ENCODE measurements at places on chromosomes 7 and 10. TPM values are rescaled to one million over a fixed set of nuclear protein-coding genes. Genes with fewer than 3 reads are reported as not detected.

- H3K4me1 ChIP-seq, result no peaks in the 10 kb centered on the region
- H3K36me3 ChIP-seq, result no peaks in the 10 kb centered on the region
- H3K27ac ChIP-seq, result no peak overlapping the region
- H3K4me3 ChIP-seq, result no peak overlapping the region
- no peak for DNase-seq
Observed at GRCh38 chr10:58967551-58968388, 208.7 kb upstream of the PHYHIPL start.

DNA sequence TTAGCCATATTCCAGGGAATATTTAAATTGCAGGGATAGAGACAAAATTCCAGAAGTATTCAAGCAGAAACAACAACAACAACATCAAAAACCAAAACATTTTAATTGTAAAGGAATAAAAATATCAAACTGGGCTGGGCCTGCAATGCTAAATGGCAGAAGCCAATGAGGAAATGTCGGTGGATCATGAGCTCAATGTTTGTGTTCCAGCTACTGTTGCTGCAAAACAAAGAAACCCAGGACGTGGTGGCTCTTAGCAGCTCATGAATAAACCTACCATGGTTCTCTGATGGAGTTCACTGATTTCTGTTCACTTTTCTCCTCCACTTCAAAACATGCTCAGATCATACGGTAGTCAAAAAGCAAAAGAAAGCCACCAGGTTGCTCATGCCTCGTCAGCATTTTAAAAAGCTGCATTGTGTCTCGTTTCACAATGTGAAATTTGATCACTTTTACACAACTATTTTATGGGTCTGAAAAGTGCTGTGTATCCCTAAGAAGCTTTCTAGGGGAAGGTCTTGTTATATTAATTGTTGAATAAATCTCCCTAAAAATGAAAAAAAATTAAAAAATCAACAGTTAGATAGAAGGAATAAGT, 54.0 kb downstream of the ASNS start:
- no peak overlapping the region for H3K27ac ChIP-seq
- no peak for DNase-seq
- no peak overlapping the region for H3K4me3 ChIP-seq
- H3K36me3 ChIP-seq, result no peaks in the 10 kb centered on the region
- H3K27me3 ChIP-seq, result peaks cover 8% of the 10 kb centered on the region
- H3K4me1 ChIP-seq, result no peaks in the 10 kb centered on the region

DNA sequence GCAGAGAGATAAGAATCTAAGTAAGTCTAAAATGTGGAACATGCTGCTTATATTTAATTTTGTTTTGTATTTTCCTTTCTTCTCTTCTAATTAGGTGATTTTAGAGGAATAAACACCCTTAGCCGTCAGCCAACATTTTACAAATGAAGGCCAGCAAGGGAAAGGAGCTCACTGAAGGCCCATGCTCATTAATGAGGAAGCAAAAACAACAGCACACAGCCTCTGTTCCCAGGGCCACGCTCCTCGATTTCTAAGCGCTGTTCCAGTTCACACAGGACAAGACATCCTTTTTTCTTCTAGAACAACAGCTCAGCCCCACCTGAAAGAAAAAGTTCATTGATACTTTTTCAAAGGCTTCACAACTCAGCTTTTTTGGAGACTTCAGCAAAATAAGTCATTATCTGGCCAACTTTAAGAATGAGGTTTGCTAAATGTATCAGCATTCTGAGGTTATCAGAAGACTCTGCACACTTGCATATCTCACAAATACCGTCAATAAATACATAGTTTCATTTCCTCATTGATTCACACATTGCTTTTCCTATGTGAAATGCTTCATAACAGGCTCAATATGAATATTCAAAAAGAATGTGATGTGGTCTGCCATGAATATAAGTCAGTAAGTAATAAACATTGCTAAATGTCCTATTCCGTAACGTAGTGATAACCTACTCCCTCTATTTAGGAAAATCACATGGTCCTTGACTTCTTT, 34.8 kb upstream of the SFMBT2 start:
- DNase-seq, result no peak
- H3K4me3 ChIP-seq, result no peak overlapping the region
- no peaks in the 10 kb centered on the region for H3K4me1 ChIP-seq
- H3K27ac ChIP-seq, result no peak overlapping the region
- H3K36me3 ChIP-seq, result peaks cover 15% of the 10 kb centered on the region

GRCh38 chr10:1034758-1035157, 9.1 kb upstream of the IDI2 start:
- no peak for DNase-seq
- no peak overlapping the region for H3K4me3 ChIP-seq
- peaks cover 9% of the 10 kb centered on the region for H3K4me1 ChIP-seq
- no peaks in the 10 kb centered on the region for H3K27me3 ChIP-seq
- no peak overlapping the region for H3K27ac ChIP-seq
- H3K36me3 ChIP-seq, result peaks cover 11% of the 10 kb centered on the region

- H3K4me1 ChIP-seq, result no peaks in the 10 kb centered on the region
- no peaks in the 10 kb centered on the region for H3K36me3 ChIP-seq
- peaks cover 29% of the 10 kb centered on the region for H3K27me3 ChIP-seq
Observed at GRCh38 chr10:99461230-99461629, 30.8 kb upstream of the GOT1 start.

The SYNPO2L gene
- not detected for total RNA-seq

GRCh38 chr10:91653219-91653870, 20.5 kb upstream of the PPP1R3C start:
- no peak overlapping the region for H3K27ac ChIP-seq
- no peak overlapping the region for H3K4me3 ChIP-seq
- no peak for DNase-seq
- H3K4me1 ChIP-seq, result no peaks in the 10 kb centered on the region
- H3K36me3 ChIP-seq, result no peaks in the 10 kb centered on the region
